Anterior cingulate cortex (tissue), 58 donors: ENCODE measurements at places on chromosomes 1 and 21.
A peak's percentile ranks its signal among the peaks of the same experiment; 100 is the strongest.

DNA sequence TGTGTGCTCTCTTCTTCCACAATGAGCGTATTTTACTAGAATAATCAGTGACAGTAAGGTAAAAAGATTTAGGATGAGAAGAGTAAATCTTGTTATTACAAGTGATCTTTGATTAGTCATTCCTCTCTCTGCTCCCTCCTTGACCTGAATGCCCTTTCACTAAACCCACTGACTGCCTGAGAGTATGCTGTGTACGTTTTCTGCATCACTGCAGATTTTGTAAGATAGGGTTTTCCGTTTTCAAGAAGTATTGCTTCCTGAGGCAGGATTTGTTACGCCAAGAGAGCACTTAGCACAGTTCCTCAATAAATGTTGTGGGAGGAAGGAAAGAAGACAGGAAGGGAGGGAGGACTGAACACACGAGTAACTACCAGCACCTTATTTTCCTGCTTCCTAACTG, 7.7 kb upstream of the LAMB3 start:
- no peak for DNase-seq

GRCh38 chr1:19644395-19644680, 227 bp downstream of the NBL1 start:
- DNase-seq, result no peak

- no peak for DNase-seq
These were observed 40.8 kb upstream of the GPR157 start for GRCh38 chr1:9169601-9170137.

- no peak for DNase-seq
These were observed 430 bp downstream of the WASF2 start for GRCh38 chr1:27489501-27489972.

DNA sequence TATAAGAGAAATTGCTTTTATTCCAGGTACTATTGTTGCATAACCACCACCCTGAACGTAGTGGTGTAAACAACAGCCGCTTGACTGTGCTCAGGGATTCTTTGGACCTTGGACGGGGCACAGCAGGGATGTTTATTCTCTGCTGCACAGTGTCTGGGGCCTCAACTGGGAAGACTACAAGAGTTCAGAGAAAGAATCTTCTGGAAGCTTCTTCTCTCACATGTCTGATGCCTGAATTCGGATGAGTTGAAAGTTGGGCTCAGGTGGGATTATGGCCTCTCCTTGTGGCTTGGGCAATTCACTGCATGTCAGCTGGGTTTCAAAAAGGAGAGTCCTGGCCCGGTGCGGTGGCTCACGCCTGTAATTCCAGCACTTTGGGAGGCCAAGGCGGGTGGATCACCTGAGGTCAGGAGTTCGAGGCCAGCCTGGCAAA, 19.0 kb upstream of the SSBP3 start:
- no peak for DNase-seq

- no peak for DNase-seq
These were observed 24.3 kb upstream of the RNF220 start for GRCh38 chr1:44380666-44381177.

- no peak for DNase-seq
These were observed 3.3 kb downstream of the CLCNKB start for GRCh38 chr1:16046842-16047241.

GRCh38 chr21:24994717-24995116, 612.6 kb downstream of the MRPL39 start:
- no peak for DNase-seq

GRCh38 chr1:224851210-224851847, 78.1 kb upstream of the DNAH14 start:
- DNase-seq, result peak; percentile 5

DNA sequence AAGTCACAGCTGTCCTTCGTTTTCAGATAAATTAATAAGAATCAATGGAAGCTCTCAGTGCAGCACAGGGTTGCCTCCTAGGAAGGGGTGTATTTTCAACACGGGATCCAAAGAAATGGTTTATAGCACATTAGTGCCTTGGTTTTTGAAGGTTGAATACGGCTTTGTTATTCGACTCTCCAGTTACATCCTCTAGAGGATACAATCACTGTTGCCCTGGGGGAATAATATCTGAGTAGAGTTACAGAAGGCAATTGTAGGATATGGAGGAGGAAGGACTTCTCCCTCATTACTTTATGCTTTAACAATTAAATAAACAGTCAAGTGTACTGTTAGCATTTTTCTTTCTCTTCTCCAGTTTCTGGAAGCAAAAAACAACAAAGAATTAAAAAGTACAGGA, 14.3 kb upstream of the ZNF326 start:
- DNase-seq, result no peak

GRCh38 chr1:34685225-34685624, 69.6 kb upstream of the GJB5 start:
- no peak for DNase-seq

- peak; percentile 7 for DNase-seq
These were observed 37.9 kb upstream of the RHOU start for GRCh38 chr1:228697207-228698016.

GRCh38 chr1:167273027-167273800, 52.5 kb downstream of the POU2F1 start:
- no peak for DNase-seq

DNA sequence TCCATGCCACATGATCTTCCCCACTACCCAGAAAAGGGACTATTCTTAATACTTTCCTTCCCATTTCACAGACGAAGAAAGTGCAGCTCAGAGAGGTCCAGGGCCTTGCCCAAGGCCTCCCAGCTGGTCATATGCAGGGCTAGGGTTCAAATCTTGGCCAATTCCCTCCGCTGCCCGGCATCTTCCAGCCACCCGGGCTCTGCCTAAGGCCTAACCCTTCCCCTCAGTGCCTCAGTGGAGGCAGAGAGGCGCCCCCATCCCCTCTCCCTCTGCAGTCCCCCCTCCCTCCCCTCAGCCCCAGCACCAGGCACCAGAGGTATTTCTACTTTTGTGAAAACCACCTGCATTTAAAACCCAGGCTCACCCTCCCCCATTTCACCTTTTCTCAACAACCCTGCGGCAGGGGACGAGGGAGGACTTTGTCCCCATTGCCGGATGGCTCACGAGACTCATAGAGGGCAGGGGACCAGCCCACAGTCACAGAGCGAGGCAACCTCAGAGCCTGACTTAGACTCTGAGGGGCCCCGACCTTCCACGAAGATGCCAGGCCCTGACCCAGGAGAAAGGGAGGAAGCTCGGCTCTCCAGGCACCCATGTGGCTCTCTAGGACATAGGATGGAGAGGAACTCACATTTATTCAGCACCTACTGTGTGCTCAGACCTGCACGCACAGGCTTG, 12.3 kb downstream of the LAPTM5 start:
- DNase-seq, result no peak

DNA sequence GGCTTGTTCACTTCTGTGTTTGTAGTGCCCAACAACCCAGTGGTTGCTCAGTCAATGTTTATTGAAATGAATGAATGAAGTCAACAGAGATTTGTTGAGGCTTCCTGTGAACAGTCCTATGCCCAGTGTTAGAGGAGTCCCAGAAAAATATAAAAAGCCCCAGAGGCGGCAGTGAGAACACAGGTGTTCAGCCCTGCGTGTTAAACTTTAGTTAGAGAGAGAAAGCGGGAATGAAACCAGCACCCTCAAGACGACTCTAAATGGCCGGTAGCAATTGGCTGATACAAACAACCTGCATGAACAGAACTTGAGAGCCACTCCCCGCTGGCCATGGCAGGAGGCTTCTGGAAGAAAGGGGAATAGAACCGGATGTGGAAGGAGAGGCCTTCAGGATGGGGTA, 22.6 kb downstream of the TMEM51 start:
- no peak for DNase-seq

- no peak for DNase-seq
These were observed 167.7 kb downstream of the RUNX1 start for GRCh38 chr21:34881421-34881820.

DNA sequence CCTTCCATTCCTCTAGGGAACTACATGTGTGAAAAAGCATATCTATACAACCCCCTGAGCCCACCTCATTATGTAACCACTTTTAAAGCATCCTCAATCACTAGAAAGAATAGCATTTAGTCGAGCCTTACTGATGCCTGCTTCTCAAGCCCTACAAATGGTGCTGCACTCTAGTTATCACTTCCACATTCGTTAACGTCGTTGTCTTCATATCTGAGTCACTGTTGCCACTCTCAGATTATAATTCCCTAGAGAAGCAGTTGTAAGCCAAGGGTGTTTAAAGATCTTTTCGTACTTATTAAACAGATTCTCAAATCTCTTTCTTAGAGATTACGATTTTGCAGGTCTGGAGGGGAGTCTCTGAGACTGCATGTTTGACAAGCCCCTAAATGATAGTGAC, 16.5 kb downstream of the ATP1B1 start:
- no peak for DNase-seq

GRCh38 chr1:105102371-105102770, 1352.7 kb downstream of the AMY1C start:
- DNase-seq, result no peak

- DNase-seq, result no peak
These were observed 12.2 kb downstream of the PLEKHO1 start for GRCh38 chr1:150161747-150162581.

GRCh38 chr1:66450847-66451246, 83.1 kb upstream of the SGIP1 start:
- DNase-seq, result no peak
